ENCODE measurements at places on chromosomes 4 and X. TPM values are rescaled to one million over a fixed set of nuclear protein-coding genes. Genes with fewer than 3 reads are reported as not detected.

- DNase-seq = no peak
Measured at GRCh38 chr4:60945641-60946040, 254.5 kb upstream of the ADGRL3 start.

The MYOZ2 gene
- 11.3 TPM for total RNA-seq

- DNase-seq = no peak
Measured at GRCh38 chr4:8292478-8293107, 23.0 kb downstream of the HTRA3 start.

DNA sequence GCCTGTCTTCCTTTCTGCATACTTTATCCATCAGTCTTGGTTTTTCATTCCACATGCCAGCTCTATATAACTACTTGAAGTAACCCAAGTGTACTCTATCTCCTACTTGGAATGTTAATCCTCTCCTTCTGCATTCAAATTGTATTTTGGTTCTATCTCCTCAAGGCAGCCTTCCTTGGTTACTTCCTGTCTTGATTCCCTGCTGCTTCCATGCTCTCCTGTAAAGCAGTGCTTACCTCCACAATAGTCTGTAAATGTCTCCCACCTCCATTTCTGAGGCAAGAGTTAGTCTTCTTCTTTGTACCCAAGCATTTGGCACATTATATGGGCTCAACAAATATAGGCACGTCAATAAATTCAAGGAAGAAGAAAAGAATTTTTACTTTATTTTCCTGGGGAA is 298.4 kb downstream of the ARHGAP24 start:
- no peak for DNase-seq

GRCh38 chr4:28973587-28974350 is 1746.4 kb upstream of the PCDH7 start:
- peak; percentile 10 for DNase-seq

DNA sequence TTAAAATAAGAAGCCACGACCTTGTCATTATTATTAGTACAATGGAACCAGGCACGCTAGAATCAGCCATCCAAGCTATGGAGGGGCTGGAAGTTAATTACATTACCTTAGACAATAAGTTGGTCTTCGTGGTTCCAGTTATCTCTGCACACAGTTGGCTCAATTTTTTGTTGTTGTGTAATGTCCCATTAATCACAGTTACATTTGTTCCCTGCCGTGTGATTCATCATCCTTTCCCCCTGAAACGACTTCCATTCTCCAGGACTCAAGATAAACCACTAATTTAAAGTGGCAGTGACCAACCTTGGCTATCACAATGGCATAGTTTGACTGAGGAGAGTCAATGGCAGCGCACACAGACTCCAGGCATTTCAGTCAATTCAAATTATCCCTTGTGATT is 905.0 kb downstream of the RAB28 start:
- no peak for DNase-seq

All from urinary bladder (tissue), 4 donors.